ENCODE measurements at places on chromosomes 16 and 17. TPM values are rescaled to one million over a fixed set of nuclear protein-coding genes. Genes with fewer than 3 reads are reported as not detected.

LUC7L3 gene
- 109 TPM for total RNA-seq

RNF213 gene
- 22.6 TPM for total RNA-seq

MYH8 gene
- under 0.01 TPM for total RNA-seq

KRTAP16-1 gene
- not detected for total RNA-seq

ACSM2B gene
- 1.2 TPM for total RNA-seq

KRTAP9-4 gene
- total RNA-seq: not detected

SLC16A5 gene
- 2.1 TPM for total RNA-seq

CLEC3A gene
- total RNA-seq: 0.23 TPM

PTX4 gene
- 0.23 TPM for total RNA-seq

ABCC6 gene
- 0.23 TPM for total RNA-seq

GP2 gene
- total RNA-seq: not detected

HCFC1R1 gene
- 20.3 TPM for total RNA-seq

ZACN gene
- not detected for total RNA-seq

IRX6 gene
- total RNA-seq: 0.69 TPM

WSCD1 gene
- total RNA-seq: 43.8 TPM

GUCY2D gene
- not detected for total RNA-seq

MPHOSPH6 gene
- total RNA-seq: 42.4 TPM

EVI2A gene
- total RNA-seq: 5.5 TPM

Measured in diencephalon (tissue), 1 donor.